Spinal cord (tissue), 10 donors: ENCODE measurements at places on chromosomes 4 and X.

- no peak for DNase-seq
These were observed 33.6 kb upstream of the KDR start for GRCh38 chr4:55158957-55159356.

GRCh38 chrX:111376897-111377578 is 35.0 kb downstream of the DCX start:
- no peak for DNase-seq

DNA sequence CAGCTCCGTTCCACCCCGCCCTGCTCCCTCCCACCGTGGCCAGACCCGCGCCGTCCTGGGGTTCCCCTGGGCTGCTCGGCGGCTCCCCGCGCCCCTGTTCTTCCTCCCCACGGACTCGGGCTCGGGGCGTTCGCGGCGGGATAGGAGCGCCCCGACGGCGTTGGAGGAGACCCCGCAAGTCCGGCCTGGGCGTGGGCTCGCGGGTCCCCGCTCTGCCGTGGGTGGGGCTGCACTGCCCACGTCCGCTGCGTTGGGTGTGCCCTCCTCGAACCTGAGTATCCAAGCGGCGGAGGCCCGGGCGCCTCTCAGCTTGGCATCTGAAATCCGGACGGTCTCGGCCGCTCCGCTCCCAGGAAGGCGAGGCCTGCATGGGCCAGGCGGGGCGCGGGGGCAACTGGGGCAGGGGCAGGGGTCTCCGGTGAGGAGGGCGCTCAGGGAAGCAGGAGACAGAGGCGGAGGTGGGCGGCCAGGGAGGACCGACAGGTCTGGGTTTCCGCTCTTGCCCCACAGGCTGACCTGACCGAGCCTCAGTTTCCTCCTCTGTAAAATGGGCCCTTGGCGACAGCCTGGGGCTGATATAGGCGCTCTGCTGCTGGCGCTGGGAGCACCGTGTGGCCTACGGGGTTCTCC is 12.0 kb upstream of the NAT8L start:
- no peak for DNase-seq

GRCh38 chr4:166482758-166483157 is 609.7 kb downstream of the TLL1 start:
- no peak for DNase-seq

DNA sequence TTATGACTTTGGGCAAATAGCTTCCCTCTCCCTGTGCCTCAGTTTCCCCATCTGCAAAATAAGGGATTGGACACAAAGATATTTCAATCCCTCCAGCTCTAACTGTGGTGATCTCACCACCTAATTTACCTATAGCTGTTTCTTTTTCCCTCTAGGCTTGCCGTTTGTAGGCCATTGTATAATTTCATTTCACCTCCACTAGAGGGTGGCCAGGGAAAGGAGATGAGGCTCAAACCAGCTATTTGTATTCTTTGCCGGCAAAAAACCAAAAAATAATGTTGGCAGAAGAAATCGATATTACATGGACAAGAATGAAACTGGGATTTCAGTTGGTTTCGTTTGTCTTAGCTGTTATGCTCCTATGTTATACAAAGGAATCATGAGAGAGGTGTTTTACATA is 36.1 kb upstream of the DOCK11 start:
- peak; percentile 4 for DNase-seq

DNA sequence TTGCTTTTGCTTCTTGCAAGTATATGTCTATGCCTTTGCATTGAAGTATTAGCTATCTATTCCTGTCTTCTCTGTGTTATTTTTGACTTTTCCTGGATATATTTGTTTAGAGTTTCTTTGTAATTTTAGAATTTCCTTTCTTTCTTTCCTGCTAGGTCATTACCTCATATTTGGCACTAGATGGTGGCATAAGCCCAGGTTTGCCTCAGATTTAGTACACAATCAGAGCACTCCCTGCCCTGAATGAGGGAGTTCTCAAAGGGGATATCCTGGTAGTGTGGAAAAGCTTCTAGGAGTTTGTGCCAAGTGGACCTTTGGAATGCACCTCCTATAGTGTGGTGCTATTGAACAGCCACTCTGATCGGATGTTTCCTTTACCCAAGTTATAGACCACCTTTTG is 181.6 kb downstream of the UGT8 start:
- DNase-seq: no peak

- no peak for DNase-seq
These were observed 1833.2 kb upstream of the PCDH7 start for GRCh38 chr4:28886934-28887333.

- no peak for DNase-seq
These were observed 258.1 kb upstream of the IL1RAPL1 start for GRCh38 chrX:28329156-28329555.

GRCh38 chrX:28584025-28584424 is 3.2 kb upstream of the IL1RAPL1 start:
- DNase-seq: no peak

GRCh38 chr4:128800284-128800683 is 9.2 kb upstream of the JADE1 start:
- no peak for DNase-seq

GRCh38 chrX:3962511-3963311 is 249.3 kb upstream of the PRKX start:
- peak; percentile 86 for DNase-seq

DNA sequence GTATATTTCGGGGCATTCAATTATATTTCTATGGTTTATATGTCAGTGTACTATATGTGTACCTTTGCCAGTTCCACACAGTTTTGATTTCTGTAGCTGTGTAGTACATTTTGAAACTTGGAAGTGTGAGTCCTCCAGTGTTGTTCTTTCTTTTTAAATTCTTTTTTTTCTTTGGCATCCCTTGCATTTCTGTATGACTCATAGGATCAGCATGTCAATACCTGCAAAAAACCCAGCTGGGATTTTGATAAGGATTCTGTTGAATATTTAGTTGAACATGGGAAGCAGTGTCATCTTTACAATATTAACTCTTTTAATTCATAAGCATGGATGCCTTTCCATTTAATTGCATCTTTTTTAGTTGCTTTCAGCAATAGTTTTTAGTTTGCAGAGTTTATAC is 100.0 kb downstream of the SH3BGRL start:
- DNase-seq: no peak

DNA sequence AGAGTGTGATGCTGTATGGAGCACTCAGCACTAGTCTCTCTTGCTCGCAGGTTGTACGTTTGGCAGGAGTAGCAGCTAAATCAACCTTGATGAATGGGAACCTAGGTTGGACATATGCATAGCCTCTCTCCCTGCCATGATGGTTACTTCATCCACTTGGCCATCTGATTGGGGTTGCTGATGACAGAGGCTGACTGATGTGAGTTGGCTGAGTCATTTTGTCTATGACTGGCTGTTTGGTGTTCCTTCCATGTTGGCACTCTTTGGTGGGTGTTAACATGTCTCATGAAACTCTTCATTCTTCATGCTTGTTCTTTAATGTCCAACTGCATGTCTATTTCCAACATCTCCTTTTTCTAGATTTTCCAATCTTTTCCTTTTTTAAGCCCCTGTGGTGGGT is 31.6 kb upstream of the SPARCL1 start:
- DNase-seq: no peak

- DNase-seq: no peak
These were observed 34.7 kb upstream of the ASMTL start for GRCh38 chrX:1487401-1487800.

DNA sequence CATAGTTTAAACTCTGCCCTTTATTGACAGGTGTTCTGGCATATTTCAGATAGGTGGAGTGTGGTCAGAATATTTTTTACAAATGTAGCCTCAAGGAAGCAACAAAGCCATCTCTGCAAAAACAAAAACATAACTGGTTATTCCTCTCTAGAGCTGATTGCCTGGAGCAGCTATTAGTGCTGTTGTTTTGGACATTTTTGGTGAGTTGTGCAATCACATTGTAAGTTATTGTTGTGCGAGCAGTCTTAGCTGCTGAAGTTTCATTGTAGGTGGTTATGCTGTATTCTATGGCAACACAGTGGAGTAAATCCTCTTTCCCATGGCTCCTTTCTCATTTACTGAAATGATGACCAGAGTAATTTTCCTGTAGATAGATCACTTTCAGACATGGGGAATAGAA is 1413.0 kb downstream of the PCDH7 start:
- no peak for DNase-seq

- no peak for DNase-seq
These were observed 131.0 kb downstream of the PRKX start for GRCh38 chrX:3582451-3582850.

DNA sequence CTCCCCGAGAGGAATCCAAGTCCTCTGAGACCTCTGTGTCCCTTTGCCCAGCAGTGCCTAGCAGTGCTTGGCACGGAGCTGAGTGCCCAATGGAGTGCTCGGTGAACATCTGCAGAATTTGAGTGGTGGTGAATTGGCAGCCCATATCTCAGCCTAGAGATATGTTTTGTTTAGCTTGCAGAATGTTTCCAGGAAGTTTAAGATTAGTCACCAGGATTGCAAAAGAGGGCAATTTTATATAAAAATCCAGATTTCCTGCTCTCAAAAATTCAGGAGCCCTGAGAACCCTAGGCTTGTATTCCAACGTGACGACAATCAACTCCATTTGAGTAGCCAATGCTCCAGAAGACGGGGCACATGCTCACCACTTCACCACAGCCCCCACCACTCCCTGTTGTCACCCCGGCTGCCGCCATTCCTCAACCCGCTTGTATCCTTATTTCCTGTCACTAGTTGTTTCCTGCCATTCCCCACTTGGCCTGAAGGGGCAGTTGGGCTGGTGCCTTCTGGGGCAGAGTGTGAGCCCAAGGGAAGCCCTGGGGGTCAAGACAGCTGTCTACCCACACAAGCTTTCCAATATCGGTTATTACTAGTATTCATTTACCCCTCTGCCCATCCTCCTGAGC is 116.9 kb downstream of the EFNB1 start:
- DNase-seq: no peak

DNA sequence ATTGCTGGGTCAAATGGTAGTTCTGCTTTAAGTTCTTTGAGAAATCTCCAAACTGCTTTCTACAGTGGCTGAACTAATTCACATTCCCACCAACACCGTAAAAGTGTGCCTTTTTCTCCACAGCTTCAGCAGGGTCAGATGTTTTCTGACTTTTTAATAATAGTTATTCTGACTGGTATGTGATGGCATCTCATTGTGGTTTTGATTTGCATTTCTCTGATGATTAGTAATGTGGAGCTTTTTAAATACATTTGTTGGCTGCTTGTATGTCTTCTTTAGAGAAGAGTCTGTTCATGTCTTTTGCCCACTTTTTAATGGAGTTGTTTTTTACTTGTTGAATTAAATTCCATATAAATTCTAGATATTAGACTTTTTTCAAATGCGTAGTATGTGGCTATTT is 257.5 kb upstream of the ANKRD50 start:
- no peak for DNase-seq

DNA sequence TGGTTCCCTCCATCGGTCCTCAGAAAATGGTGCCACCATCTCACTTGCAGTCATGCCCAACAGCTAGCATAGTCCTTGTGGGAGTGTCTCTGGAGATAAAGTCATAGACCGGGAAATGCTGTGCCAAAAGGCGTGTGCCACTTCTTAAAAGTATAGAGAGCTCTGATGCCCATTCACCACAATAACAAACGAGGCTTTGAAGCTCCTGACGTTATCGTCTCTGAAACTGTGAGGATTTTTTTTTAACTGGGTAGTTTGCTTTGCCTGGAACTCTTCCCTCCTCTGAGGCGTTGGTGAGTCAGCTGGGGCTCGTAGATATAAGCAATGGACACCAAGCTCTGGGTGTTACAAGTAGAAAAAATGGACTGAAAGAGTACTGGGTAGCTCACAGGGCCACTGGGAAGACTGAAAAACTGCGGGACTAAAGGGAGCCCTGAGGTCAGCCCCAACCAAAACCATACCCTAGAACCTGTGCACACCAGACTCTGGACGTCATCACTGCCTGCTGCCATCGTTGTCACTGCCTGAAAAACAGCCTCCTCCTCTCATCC is 89.4 kb upstream of the TRIM2 start:
- DNase-seq: no peak

- DNase-seq: no peak
These were observed 1110.9 kb downstream of the NLGN4X start for GRCh38 chrX:5117816-5118215.

DNA sequence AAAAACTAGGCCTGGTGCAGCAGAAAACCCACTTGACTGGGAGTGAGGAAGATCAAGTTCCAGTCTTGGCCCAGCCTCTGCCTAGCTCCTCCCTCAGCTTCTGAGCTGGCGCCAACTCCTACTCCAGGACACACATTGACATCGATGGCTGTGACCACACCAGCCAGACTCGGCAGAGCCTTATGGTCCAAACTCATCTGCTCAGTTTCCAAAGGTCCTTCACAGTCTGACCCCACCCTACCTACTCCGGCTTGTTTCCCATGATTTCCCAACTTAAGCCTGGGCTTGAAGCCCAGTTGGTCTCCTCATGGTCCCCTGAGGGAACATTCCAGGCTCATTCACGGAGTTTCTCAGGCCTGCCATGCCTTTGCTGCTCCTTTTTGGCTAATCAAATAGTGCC is 10.1 kb downstream of the ELF4 start:
- no peak for DNase-seq

- DNase-seq: peak; percentile 48
These were observed 156.3 kb downstream of the SLC7A11 start for GRCh38 chr4:138085736-138086305.

- no peak for DNase-seq
These were observed 11.8 kb upstream of the DTHD1 start for GRCh38 chr4:36269533-36270173.

GRCh38 chr4:90025248-90025647 is 101.9 kb upstream of the CCSER1 start:
- DNase-seq: peak; percentile 9

- DNase-seq: peak; percentile 42
These were observed at the start of gene XPNPEP2 for GRCh38 chrX:129738466-129739308. Gene XPNPEP2 (plus strand): TSS chrX:129738979. CDS start chrX:129739214, 235 bp downstream.

- no peak for DNase-seq
These were observed 223.0 kb downstream of the COX18 start for GRCh38 chr4:72846280-72847111.

DNA sequence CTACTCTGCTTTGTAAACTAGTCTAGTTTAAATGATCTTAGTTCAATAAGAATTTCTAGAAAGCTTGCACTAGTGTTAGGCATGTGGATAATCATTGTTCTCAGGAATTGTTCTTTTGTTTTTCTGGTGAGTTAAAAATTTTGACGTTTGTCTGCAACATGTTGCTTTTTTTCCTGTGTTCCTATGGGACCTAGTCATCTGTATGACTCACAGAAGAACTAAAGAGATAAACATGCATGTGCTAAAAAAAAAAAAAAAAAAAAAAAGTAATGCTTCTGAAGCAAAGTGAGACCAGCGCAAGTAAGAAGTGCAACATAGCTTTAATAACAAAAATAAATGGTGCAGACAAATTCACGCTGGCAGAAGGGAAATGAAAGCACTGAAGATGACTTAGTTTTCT is 471.2 kb downstream of the IQCM start:
- no peak for DNase-seq
